T-helper 2 cell treated with Interferon-gamma antibody and Interleukin-4, amounts not matched to agents 100 ng/mL and 5 ng/mL, for 36 hours (primary cell): ENCODE measurements at places on chromosomes 2 and 18. TPM values are rescaled to one million over a fixed set of nuclear protein-coding genes. Genes with fewer than 3 reads are reported as not detected.

The TPGS2 gene
- total RNA-seq = 97.5 and 103 TPM in 2 replicates

The NIFK gene
- 87.7 and 97.3 TPM in 2 replicates for total RNA-seq

The C18orf32 gene
- total RNA-seq = 18.4 and 26.4 TPM in 2 replicates

The LYPD6B gene
- not detected in 2 replicates for total RNA-seq

The KCNJ3 gene
- not detected in 2 replicates for total RNA-seq

The ALLC gene
- not detected in 2 replicates for total RNA-seq

The MROH2A gene
- total RNA-seq = not detected in 2 replicates

The ERICH2 gene
- total RNA-seq = not detected in 2 replicates

The PAX8 gene
- 0.32 and 0.45 TPM in 2 replicates for total RNA-seq

The KRTCAP3 gene
- 3.8 and 5.3 TPM in 2 replicates for total RNA-seq

The GKN1 gene
- total RNA-seq = not detected in 2 replicates

The USP40 gene
- total RNA-seq = 11.0 TPM in 2 replicates

The LRRTM4 gene
- total RNA-seq = not detected in 2 replicates

The SH2D6 gene
- 0.32 and 0.52 TPM in 2 replicates for total RNA-seq

The CXCR1 gene
- total RNA-seq = 1.6 and 2.0 TPM in 2 replicates

The ABCG5 gene
- total RNA-seq = not detected in 2 replicates

The FTCDNL1 gene
- 1.1 and 1.2 TPM in 2 replicates for total RNA-seq

The HRH4 gene
- total RNA-seq = 2.0 and 2.7 TPM in 2 replicates

The AQP12A gene
- total RNA-seq = not detected in 2 replicates

The CIDEA gene
- not detected in 2 replicates for total RNA-seq

The ATAD2B gene
- 25.5 and 28.8 TPM in 2 replicates for total RNA-seq

The RAPGEF4 gene
- 0.73 and 0.75 TPM in 2 replicates for total RNA-seq

The CCDC93 gene
- 30.7 and 31.8 TPM in 2 replicates for total RNA-seq

The CKAP2L gene
- 43.2 and 49.6 TPM in 2 replicates for total RNA-seq

The HOXD10 gene
- total RNA-seq = not detected in 2 replicates

The NEURL3 gene
- total RNA-seq = 0.16 TPM in 1 of 2 replicates, not detected in the other

The TXNDC2 gene
- total RNA-seq = not detected in 2 replicates

The ASXL3 gene
- total RNA-seq = not detected in 2 replicates

The ELOA2 gene
- not detected in 2 replicates for total RNA-seq

The CCDC150 gene
- 9.0 and 9.6 TPM in 2 replicates for total RNA-seq

The LRATD1 gene
- total RNA-seq = not detected in 2 replicates

The SULT1C4 gene
- not detected in 2 replicates for total RNA-seq

The GAL3ST2 gene
- total RNA-seq = 0.23 and 0.61 TPM in 2 replicates

The OR6B2 gene
- not detected in 2 replicates for total RNA-seq

The KANSL1L gene
- total RNA-seq = 4.8 and 7.9 TPM in 2 replicates

The AKAIN1 gene
- not detected in 2 replicates for total RNA-seq

The POTEC gene
- total RNA-seq = not detected in 2 replicates

The CLEC4F gene
- not detected in 2 replicates for total RNA-seq

The FSIP2 gene
- total RNA-seq = 0.05 and 0.25 TPM in 2 replicates

The KLHL30 gene
- not detected in 2 replicates for total RNA-seq

The CAD gene
- total RNA-seq = 86.4 and 87.1 TPM in 2 replicates

The SERPINB11 gene
- total RNA-seq = not detected in 2 replicates

The GFPT1 gene
- total RNA-seq = 38.9 and 41.3 TPM in 2 replicates

The HOXD12 gene
- not detected in 2 replicates for total RNA-seq

The CABYR gene
- total RNA-seq = 0.39 and 0.73 TPM in 2 replicates

The CFAP65 gene
- total RNA-seq = not detected in 2 replicates

The FAM124B gene
- total RNA-seq = 4.5 and 4.7 TPM in 2 replicates

The UCN gene
- total RNA-seq = 1.5 and 2.0 TPM in 2 replicates

The IL1RN gene
- total RNA-seq = 0.70 TPM in 2 replicates

The RAB27B gene
- total RNA-seq = 3.4 TPM in 2 replicates

The CCDC195 gene
- not detected in 2 replicates for total RNA-seq

The UGT1A6 gene
- total RNA-seq = not detected in 2 replicates
